ENCODE measurements at places on chromosomes 12 and 14. TPM values are rescaled to one million over a fixed set of nuclear protein-coding genes. Genes with fewer than 3 reads are reported as not detected.

Gene RD3L
- not detected for total RNA-seq

Gene SNAPC1
- total RNA-seq = 2.2 TPM

Gene UBE3B
- 50.7 TPM for total RNA-seq

Gene GLT8D2
- total RNA-seq = 5.0 TPM

Gene CSRP2
- 7.8 TPM for total RNA-seq

Gene PLA2G1B
- total RNA-seq = not detected

Gene B4GALNT3
- total RNA-seq = 143 TPM

Gene ANKRD9
- 117 TPM for total RNA-seq

Gene GLS2
- 0.53 TPM for total RNA-seq

Gene BCL11B
- 5.1 TPM for total RNA-seq

Gene TMBIM4
- total RNA-seq = 139 TPM

Gene VRTN
- total RNA-seq = not detected

Gene LGR5
- 5.2 TPM for total RNA-seq

Gene KRT78
- not detected for total RNA-seq

Gene FBLN5
- total RNA-seq = 13.2 TPM

Gene UBE2N
- total RNA-seq = 73.1 TPM

Gene GLT1D1
- total RNA-seq = not detected

Gene EGLN3
- total RNA-seq = 29.5 TPM

Gene NOS1
- total RNA-seq = 0.45 TPM

Gene IFNG-AS1
- total RNA-seq = not detected

Gene STAC3
- 4.2 TPM for total RNA-seq

Gene TCL1A
- total RNA-seq = 0.61 TPM

Gene ENDOU
- total RNA-seq = not detected

Gene FGF23
- not detected for total RNA-seq

Gene SLC6A13
- not detected for total RNA-seq

Gene MYO1H
- total RNA-seq = 0.31 TPM

Gene CIROP
- total RNA-seq = not detected

Gene PTGDR
- total RNA-seq = 18.4 TPM

Gene TSPAN8
- total RNA-seq = 1,490 TPM

Gene AHNAK2
- total RNA-seq = 23.4 TPM

Gene KRT3
- total RNA-seq = not detected

Gene CCDC60
- 4.4 TPM for total RNA-seq

Gene ITGA5
- total RNA-seq = 20.8 TPM

Gene MMP17
- 0.76 TPM for total RNA-seq

Gene CEBPE
- total RNA-seq = not detected

Gene TMEM253
- total RNA-seq = 46.8 TPM

Gene C1R
- total RNA-seq = 63.1 TPM

Gene GUCY2C
- 75.0 TPM for total RNA-seq

All from left colon (tissue), 2 donors.